HepG2 (cell line): ENCODE measurements at places on chromosomes 2 and 18. TPM values are rescaled to one million over a fixed set of nuclear protein-coding genes. Genes with fewer than 3 reads are reported as not detected.

GEN1 gene
- 5.1 and 9.9 TPM in 2 replicates for polyA plus RNA-seq

GRCh38 chr2:8314063-8314462 is 367.8 kb upstream of the ID2 start:
- DNase-seq, result no peak

GRCh38 chr2:226995625-226996041 is 159.8 kb downstream of the RHBDD1 start:
- no peak for DNase-seq

DNA sequence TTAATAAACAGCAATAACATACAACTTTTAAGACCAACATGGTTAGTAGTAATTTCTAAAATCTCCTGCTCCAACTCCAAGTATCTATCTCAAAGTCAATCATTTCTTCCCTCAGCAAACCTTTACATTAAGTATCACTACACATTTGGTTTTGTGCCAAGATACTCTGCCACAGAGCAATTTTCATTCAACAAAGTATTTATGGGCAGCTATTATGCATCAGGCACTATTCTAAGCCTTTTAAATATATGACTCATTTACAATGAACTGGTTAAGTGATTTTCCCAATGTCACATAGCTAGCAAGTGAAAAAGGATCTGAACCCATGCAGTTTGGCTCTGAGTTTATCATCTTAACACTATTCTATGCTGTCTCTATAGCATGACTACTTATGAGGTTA is 264.3 kb downstream of the NOL4 start:
- DNase-seq, result no peak

ANKRD53 gene
- 0.12 and 0.15 TPM in 2 replicates for polyA plus RNA-seq

GRCh38 chr2:16653083-16653375 is 12.6 kb downstream of the CYRIA start:
- DNase-seq, result no peak

DNA sequence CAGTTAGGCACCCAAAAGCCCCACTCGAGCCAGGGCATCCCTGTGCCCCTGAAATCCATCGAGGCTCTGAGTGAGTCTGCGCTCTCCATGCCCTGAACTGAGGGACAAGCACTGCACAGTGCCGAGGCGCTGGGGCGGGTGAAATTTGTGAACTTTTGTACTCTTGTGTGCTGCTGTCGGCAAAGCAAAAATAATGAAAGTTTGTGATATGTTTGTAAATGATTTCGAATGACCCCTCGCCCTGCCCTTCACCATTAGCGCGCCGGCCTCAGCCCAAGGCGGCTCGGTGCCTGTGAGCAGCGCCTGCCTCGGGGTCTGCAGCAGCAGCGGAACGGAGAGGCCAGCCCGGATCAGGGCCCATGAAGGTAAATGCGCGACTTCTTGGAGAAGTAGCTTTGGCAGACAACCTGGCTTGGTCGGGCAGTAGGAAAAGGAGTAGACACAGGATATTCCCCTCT is 1.8 kb upstream of the HOXD4 start:
- no peak for DNase-seq

DNA sequence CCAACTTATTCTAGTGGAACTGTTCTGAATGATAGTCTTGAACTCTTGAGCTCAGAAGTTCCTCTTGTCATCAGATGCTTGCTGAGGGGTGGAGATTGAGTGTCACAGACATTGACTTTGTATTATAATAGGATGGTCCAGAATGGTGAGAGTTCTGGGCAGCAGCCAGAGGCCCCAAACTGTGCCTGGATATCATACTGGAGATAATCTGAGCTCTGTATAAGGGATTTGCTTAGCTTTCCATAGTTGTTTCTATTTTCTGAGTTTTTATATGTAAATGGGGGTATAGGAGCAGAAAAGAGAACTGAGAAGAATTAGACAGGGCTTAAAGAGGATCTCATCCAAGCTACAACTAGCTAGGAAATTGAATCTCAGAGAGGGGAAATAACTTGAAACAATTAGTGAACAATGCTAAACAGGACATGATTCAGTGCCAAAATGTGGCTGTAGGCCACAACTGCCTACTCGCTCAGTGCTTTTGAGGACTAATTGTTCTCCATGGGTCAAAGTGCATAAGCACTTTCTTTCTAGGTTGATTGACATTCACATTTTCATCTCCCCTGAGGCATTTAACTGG is 10.1 kb upstream of the LCLAT1 start:
- DNase-seq, result no peak

DNA sequence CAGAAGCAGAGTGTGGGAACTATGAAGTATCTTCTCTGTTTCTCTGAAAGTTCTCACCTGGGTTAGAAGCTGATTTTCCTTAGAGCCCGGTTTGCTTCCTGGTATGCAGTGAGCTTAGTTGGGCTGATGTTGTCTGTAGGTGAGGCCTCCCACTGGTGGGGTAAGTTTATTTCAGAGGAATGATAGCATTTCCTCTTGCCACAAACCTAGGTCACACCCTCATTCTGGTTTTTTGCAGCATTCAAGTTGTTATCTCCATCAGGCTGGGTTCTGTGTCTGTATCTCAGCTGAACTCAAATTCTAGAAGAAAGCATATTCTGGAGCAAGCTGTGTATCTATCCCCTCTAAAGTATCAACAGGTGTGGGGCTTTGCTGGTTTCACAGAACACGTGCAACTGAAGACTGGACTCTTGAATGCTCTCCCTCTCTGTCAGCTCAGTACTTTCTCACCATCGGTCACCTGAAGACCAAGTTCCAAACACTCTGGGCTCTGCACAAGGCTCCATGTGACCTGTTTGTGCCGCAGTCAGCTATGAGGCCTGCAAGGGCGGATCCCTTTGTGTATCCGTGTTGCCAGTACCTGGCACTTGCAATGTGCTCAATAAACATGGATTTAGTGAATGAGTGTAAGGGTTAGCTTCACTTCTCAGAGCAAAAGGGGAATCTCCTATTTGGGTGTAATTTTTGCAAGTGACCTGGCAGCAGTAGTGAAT is 49.5 kb upstream of the MBOAT2 start:
- DNase-seq, result no peak

C2orf74 gene
- polyA plus RNA-seq, result 10.6 and 11.9 TPM in 2 replicates

UGT1A8 gene
- polyA plus RNA-seq, result not detected in 2 replicates
